ENCODE measurements at places on chromosomes 7 and 10.

GRCh38 chr7:35680403-35681013 is 14.4 kb downstream of the HERPUD2 start:
- DNase-seq, result no peak

- DNase-seq, result no peak
Measured at GRCh38 chr7:151813445-151813844, 63.5 kb downstream of the PRKAG2 start.

DNA sequence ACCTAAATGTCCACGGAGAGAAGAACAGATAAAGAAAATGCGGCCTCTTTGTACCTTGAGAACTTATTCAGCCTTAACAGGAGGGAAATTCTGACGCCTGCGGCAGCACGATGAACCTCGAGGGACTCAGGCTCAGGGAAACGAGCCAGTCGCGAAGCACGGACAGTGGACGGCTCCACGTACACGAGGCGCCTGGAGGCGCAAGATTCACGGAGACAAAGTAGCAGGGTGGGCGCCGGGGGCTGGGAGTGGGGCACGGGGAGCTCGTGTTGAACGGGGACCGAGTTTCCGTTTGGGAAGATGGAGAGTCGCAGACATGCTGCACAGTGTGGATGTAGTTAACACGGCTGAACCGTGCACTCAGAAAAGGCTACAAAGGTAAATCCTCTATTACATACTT is 13.2 kb upstream of the UTF1 start:
- DNase-seq, result no peak

DNA sequence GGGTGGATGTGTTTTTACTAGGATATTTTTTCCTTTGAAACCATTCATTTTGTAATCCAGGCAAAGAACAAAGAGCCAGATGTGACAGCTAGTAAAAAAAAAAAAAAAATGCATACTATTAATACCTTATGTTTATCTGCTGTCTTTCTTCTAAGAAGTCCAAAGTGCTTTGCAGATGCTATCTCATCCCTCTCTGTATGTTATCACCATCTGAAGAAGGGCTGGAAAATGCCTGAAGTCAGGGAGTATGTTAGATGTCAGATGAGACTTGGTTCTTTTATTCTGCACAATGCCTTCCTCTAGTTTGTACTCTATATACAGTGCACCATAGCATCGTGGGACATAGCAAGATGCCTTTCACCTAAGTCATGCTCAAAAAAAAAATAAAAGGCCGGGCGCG is 10.4 kb upstream of the CAMK1D start:
- DNase-seq, result no peak

GRCh38 chr10:1674501-1674900 is 62.8 kb downstream of the ADARB2 start:
- DNase-seq, result no peak

GRCh38 chr10:69242040-69242851 is 22.1 kb downstream of the HKDC1 start:
- no peak for DNase-seq

GRCh38 chr7:91582799-91583477 is 297.6 kb downstream of the MTERF1 start:
- no peak for DNase-seq

GRCh38 chr10:89119651-89120050 is 87.5 kb downstream of the CH25H start:
- no peak for DNase-seq

DNA sequence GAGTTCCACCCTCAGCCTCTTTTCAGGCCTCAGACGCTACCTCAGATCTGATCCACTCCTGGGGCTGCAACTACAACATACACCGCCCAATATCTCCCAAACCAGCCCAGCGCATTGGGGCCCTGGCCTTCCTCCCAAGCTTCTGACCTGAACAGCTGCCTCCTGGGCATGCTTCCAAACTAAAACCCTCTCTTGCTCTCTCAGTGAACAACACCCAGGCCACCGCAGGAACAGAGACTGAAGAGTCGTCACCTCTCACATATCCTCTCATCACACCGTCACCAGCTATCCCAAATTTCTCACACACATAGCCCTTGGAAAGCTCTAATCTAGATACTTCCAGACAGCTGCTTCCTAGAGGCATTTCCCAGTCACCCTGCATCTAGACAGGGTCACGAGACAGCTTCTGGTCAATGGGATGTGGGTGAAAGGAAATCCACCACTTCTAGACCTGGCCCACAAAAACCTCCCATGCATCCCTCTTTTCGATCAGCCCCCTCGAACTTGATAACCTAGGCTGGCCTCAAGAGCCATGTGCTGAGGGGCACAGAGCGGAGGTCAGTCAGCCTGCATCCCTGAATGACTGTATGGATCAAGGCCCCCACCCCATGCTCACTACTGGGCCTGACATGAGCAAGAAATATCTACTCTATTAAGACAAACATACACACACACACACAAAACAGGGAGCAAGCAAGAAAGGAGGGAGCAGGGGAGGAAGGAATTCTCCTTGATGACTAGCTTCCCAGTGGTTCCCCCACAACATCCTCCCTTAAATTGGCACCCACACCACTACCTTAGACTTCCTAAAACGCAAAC is 1.8 kb downstream of the PARP12 start:
- DNase-seq, result peak; percentile 91

GRCh38 chr7:150715738-150716137 is 675 bp upstream of the GIMAP1 start:
- no peak for DNase-seq

DNA sequence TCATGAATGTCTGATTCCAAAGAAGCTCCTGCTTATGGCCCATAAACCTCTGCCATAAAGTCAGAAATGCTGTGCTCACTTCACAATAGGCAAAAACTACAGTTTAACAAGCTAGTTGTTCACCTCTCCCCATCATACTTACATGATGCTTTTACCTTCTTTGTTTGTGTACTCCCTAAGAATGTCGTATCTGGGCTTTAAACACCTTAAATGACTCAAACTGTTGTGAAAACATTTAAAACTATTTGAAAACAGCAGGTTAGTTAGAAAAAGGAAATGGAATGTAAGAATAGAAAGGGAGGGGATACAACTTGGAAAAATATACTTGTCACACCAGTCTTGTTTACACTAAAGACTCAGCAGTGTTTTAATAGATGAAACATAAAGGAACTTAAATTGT is 128.2 kb upstream of the AGR3 start:
- DNase-seq, result no peak

DNA sequence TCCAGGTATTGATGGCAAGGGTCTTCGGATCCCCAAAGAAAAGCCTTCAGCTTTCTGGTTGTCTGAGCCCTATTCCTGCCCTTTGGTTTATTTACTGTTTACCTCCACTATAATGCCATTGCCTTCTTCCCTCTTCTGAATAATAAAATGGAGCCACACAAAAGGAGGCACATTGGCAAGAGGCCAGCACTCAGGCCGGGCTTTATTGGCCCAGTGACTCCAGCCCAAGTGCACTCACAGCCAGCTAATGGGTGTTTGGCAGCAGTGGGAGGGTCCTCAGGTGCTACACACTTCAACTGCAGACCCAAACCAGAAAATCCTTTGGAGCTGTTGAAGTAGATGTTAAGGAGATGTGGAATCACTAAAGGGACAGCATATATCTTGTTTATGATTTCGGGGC is 336.0 kb downstream of the PLXNA4 start:
- DNase-seq, result no peak

GRCh38 chr7:24907311-24907886 is 72.6 kb downstream of the OSBPL3 start:
- DNase-seq, result peak; percentile 62

- peak; percentile 72 for DNase-seq
Measured at GRCh38 chr7:134632937-134633540, 13.6 kb upstream of the BPGM start.

GRCh38 chr10:4883079-4883739 is 57.2 kb downstream of the AKR1E2 start:
- DNase-seq, result peak; percentile 76

- DNase-seq, result no peak
Measured at GRCh38 chr7:120442838-120443237, 169.9 kb downstream of the KCND2 start.

- peak; percentile 34 for DNase-seq
Measured at GRCh38 chr10:98446151-98446660, 529 bp downstream of the HPS1 start.

DNA sequence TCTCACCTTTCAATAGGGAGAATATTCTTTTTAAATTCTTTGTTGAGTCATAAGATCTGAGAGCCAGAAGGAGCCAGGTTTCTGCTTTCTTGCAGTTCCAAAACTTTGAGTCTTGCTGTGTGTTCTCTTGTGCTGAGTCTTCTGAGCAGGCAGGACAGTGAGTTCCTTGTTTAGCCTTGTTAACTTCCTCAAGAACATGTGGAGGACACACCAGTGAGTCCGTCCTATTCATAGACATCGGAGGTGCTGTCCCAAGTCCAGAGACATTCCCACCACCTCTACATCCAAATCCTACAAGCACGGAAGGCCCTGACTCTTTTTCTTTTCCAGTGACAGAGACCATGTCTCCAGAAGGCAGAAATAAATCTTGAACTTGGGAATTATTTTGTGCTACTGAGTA is 135.2 kb upstream of the AGK start:
- DNase-seq, result no peak

GRCh38 chr7:30453921-30454320 is 24.7 kb downstream of the NOD1 start:
- peak; percentile 25 for DNase-seq

GRCh38 chr10:12353399-12354242 is 4.3 kb downstream of the CAMK1D start:
- DNase-seq, result no peak

DNA sequence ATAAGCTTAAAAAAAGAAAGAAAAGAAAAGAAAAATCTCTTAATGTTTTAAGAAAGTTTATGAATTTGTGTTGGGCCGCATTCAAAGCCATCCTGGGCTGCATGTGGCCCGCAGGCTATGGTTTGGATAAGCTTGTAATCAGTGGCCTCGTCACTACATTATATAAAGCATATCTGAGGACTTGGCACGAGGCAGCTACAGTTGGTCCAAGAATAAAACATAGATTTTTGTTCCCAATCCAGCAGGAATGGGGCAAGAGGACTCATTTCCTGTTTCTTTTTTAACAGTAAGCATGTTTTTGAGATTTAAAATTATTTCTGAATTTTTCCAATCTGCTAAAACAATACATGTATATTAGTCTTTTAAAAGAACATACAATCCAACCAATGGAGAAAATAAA is 28.6 kb downstream of the MCM10 start:
- DNase-seq, result no peak

DNA sequence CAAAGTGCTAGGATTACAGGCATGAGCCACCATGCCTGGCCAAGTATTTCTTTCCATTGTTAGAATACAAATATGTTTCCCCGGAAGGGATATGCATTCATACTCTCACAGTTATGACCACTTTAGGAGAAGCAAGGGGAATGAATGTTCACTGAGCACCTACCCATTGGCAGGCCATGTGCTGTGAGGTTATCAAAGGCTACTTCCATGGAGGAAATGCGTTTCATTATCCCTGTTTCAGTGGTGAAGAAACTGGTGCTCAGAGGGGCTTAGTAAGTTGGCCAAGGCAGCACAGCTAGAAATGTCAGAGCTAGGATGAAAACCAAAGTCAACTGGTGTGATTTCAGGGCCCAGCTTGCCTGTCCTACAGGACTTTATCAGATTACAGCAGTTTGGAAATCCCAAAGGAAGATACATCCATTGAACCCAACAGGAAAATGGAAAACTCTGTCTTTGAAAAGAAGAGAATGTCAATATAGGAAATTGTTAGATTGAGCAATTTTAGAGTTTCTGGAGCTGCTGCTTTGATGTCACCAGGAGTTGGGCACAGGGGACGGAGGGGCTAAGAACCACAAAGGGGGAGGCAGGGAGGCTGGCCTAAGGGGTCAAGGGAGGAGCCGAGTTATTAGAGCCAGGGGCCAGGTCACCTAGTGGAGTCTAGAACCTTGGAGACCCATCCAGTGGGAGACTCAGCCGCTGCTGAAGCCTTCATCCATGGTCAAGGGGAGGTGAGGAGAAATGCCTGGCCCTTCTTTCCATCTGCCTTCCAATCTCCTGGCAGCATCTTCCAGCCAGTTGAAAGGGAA is 319.8 kb downstream of the FRMD4A start:
- no peak for DNase-seq

DNA sequence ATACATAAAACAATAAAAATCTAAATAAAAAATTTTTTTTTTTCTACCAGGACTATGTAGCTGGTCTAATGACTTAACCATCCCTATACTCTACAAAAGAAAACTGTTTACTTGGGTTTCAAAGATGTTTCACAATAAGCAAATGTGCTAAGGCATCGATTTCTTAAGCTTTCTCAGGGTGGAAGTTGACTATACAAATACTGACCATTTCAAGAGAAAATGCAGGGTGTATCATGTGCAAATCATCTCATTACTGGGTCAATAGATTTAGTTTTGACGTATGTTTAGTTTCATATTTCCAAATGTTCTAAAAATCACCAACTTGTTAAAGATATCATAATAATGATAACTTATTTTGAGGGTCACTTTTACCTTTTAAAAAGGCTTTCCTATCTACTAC is 7.5 kb downstream of the NRP1 start:
- peak; percentile 63 for DNase-seq

DNA sequence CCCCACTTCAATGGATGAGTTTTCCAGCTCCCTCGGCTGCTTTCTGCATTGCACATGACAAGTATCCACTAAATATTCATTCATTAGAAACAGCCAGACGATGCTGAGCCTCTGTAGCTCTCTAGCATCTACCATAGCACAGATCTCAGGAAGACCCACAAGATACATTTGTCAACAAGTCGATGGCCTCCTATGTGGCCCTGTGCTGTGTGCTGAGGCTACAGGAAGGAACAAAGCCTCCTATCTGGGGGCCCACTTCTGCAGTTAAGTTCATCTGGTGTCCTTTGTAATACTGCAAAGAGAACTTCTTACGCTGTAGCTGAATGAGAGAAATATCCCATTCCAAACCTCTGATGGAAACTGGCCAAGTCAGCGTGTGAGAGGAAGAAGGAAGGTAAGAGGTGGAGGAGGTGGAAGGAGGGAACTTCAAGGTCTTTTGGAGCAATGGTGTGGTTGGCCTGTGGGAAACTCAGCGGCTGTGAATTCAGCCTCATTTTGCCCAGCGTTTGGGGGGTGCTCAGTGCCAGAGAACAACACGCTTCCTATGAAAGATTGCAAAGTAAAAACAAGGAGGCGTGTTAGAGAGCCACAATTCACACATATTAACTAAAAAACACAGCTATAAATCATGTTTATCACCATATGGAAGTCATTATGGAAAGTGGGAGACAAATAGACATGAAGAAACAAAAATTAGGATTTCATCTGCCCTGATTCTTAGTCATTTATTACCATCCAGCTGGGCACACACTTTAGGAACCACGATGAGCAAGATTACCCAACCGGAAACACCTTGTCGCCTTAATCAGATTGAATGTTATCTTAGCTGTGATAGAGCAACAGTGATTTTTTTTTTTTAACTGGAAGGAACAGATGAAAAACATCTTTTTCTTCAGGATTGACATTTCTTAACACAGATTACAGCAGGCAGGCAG is 62.2 kb upstream of the USP6NL start:
- peak; percentile 62 for DNase-seq

- DNase-seq, result peak; percentile 93
Measured at GRCh38 chr7:80312139-80312661, 177.6 kb downstream of the GNAI1 start.

- DNase-seq, result no peak
Measured at GRCh38 chr10:77620731-77621130, 16.9 kb downstream of the KCNMA1 start.

Measured in fibroblast of villous mesenchyme (primary cell).